Stomach (tissue), 19 donors: ENCODE measurements at places on chromosomes 6 and 20. TPM values are rescaled to one million over a fixed set of nuclear protein-coding genes. Genes with fewer than 3 reads are reported as not detected.

The PDE10A gene
- total RNA-seq = 3.5 TPM

The GNAS-AS1 gene
- 2.6 TPM for total RNA-seq

The CNKSR3 gene
- total RNA-seq = 9.4 TPM

The APOM gene
- total RNA-seq = not detected

The SLC22A3 gene
- 3.2 TPM for total RNA-seq

The SYCP2L gene
- total RNA-seq = not detected

The BTNL2 gene
- total RNA-seq = not detected

The BFSP1 gene
- not detected for total RNA-seq

The VGLL2 gene
- total RNA-seq = not detected

The MAP3K5 gene
- 23.2 TPM for total RNA-seq

The ZFP57 gene
- total RNA-seq = not detected

The BPI gene
- not detected for total RNA-seq

The PLEKHG1 gene
- 13.0 TPM for total RNA-seq

The SUMO4 gene
- total RNA-seq = not detected

The RIPPLY2 gene
- not detected for total RNA-seq

The UTRN gene
- 218 TPM for total RNA-seq

The SPATA25 gene
- total RNA-seq = not detected

The DDO gene
- total RNA-seq = 1.8 TPM

The MCHR2 gene
- total RNA-seq = not detected

The SIRPD gene
- not detected for total RNA-seq

The B3GAT2 gene
- not detected for total RNA-seq

The LY6G5C gene
- not detected for total RNA-seq

The BEND3 gene
- total RNA-seq = 8.0 TPM

The HTR1B gene
- not detected for total RNA-seq

The ULBP2 gene
- not detected for total RNA-seq

The EPHA7 gene
- 118 TPM for total RNA-seq

The HLA-E gene
- 566 TPM for total RNA-seq
